ENCODE measurements at places on chromosomes 2 and 18. TPM values are rescaled to one million over a fixed set of nuclear protein-coding genes. Genes with fewer than 3 reads are reported as not detected.

- no peak for DNase-seq
These were observed 192.2 kb downstream of the IRS1 start for GRCh38 chr2:226607379-226607778.

- DNase-seq: no peak
These were observed 3.7 kb upstream of the CRIM1 start for GRCh38 chr2:36351736-36352349.

DNA sequence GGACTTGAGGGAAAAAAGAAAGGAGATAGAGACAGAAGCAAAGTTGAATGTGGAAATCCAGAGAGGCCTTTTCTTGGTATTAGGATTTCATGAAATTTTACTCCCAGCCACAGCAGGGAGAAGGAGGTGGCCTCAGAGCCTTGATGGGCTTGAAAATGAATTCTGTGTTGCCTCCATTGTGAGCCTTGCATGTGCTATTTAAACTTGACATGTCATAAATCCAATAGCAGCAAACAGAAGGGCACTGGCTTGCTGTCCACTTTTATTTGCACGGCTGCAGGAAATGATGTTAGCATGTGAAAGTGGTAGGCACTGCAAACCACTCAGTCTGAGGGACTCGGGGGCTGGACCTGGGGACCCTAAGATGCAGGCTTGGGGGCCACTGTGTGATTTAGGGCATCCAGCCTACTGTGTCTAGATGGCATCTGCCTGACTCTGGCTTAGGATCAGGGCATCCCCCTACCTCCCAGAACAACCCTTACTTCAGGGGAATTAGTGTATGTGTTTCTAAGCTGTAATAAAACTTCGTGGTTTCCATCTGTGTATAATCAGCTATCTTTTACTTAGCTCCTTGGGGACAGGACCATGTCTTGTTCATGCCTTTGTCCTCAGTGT, 139.1 kb upstream of the SKOR2 start:
- no peak for DNase-seq

- no peak for DNase-seq
These were observed 45.0 kb downstream of the NBEAL1 start for GRCh38 chr2:203059567-203060240.

- no peak for DNase-seq
These were observed 120.0 kb downstream of the DYM start for GRCh38 chr18:49340446-49340845.

Gene SERPINB3
- total RNA-seq: 0.94 TPM

Gene ASPRV1
- 0.67 TPM for total RNA-seq

Gene DCC
- 5.4 TPM for total RNA-seq

Measured in type B pancreatic cell (in vitro differentiated cells).